T-helper 9 cell (primary cell): ENCODE measurements at places on chromosomes 7 and 10.

DNA sequence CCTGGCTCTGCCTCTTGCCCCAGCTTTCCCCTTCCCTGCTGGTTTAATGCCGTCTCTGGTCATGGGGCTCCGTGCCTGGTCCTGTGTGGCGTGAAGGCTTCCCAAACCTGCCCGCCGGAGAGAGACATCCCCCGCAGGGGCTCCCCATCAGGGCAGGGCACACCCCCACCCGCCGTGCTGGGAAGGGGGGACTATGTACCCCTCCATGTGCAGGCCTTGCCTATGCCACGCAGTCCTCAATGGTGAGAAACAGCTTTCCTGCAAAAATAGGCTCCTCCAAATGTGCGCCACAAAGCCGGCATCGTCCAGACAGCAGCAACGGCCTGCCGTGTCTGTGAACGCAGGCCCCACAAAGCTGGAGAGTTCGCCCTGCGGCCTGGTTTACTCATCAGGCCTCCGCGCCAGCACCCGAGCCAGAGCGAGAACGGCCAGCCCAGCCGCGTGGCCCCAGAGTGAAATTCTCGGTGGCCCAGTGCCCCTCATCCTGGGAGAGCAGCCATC lies 313.4 kb downstream of the DNAJB6 start:
- no peak for DNase-seq

- no peak for DNase-seq
Observed at GRCh38 chr10:34446049-34446448, 369.0 kb downstream of the PARD3 start.

GRCh38 chr10:124450012-124450782 lies at the start of gene NKX1-2:
Gene NKX1-2, minus strand, starts transcription at chr10:124450035. Its CDS starts 92 bp downstream, at chr10:124449943.
- DNase-seq, result no peak

DNA sequence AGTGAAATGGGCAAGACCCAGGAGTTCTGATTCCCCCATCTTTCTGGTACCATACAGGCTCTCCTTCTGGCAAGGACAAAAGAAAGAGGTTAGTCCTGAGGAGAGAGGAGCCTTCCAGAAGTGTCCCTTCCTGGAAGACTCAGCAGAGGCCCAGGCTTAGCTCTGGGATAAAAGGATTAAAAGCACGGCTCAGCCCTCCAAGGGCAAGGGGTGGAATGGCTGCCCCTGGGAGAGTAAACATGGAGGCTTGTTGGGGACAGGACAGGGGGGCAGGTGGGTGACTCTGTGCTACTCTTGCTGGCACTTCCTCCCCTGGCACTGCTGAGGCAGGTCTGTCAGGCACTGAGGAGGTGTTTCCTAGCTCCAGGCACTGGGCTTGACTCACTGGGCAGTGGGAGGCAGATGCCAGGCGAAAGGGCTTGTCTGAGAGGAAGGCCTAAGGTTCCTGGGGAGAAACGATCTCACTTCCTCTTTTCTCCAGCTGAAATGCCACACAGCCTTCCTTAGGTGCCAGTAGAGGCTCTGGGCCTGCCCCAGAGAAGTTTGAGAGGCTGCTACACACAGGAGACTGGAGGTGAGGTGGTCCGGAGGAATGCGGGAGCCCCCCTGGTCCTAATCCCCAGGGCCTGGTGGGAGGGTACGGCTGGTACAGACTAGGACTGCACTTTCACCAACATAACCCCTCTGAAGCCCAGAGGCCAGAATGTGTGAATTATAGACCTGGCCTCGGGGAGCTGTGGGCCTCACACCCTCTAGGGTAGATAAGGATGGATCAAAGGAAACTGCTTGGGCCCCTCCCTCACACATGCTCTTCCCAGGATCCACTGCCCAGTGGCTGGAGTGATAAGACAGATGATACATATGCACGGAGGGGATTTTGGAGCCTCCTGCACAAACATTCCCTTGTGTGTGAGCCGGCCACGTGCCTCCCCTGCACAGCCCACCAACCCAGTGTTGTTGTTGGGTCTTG lies 63.2 kb upstream of the PODXL start:
- no peak for DNase-seq

DNA sequence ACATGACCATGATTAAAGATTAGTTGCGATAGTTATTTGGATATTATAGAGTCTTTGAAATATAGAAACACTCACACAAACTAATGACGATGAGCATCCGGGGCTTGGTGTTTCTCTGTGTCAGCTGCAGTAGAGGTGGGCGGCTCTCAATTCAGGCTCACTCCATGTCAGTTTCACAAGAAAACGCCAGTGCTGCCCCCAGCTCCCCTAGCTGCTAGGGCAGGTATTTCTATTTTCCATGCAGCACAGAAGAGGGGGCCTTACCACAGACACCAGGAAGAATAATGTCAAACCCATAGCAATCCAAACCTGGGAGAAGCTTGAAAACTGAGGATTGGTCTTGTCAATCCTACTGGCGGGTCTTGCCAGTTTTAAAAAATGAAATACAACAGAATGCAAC lies 197.1 kb downstream of the PHTF2 start:
- no peak for DNase-seq

DNA sequence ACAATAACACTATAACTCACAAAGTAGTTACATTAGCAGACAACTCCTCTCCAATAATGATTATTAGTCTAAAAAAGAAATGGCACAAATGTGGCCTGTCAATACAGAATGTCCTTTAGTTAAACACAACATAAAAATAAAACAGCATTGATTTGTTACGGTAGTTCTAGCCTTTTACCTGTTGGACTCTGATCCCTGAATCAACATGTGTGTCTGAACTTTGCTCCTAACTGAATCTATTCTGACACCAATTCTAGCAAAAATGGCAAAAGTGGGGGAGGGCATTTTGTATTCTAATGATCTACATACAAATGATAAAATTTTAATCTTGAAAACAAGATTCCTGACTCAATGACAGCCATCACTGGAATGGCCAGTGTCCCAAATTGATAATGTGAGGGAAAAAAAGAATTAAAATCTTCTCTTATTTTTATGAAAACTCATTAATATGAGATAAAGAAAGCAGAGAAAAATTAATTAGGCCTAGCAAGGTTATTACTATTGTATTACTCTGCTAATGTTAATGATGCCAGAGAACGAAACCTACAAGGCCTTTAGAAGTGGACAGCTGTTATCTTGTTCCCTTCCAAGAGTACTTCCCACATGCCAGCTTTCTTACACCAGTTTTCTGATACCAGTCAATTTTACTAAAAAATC lies 30.2 kb downstream of the FRA10AC1 start:
- DNase-seq, result no peak
